ENCODE measurements at places on chromosomes 7 and 10.
A peak's percentile ranks its signal among the peaks of the same experiment; 100 is the strongest.

GRCh38 chr7:130380861-130381455, 664 bp downstream of the CPA1 start:
- DNase-seq, result no peak

DNA sequence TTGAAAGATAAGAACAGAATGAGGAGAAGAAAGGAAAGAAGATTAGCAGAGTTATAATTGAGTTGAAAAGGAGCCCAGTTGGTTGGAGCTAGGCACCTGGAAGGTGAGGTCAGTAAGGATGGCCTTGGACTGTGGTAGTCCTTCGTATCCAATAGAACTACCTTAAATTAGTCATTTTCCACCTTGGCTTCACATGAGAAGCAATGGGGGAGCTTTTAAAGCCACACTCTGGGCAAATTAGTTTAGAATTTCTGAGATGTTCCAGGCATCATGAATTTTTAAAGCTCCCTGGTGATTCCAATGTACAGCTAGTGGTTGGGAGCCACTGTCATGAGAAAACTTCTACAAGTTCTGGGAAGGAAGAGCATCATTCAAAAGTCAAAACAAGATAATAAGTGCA, 27.3 kb upstream of the CYP3A5 start:
- no peak for DNase-seq

GRCh38 chr10:71270301-71271220, 48.5 kb upstream of the SLC29A3 start:
- peak; percentile 10 for DNase-seq

- DNase-seq, result peak; percentile 75
These were observed 21.3 kb upstream of the KCNK18 start for GRCh38 chr10:117175901-117176534.

- DNase-seq, result no peak
These were observed 72.3 kb downstream of the AMZ1 start for GRCh38 chr7:2760098-2760889.

- DNase-seq, result no peak
These were observed 36.5 kb downstream of the PDSS1 start for GRCh38 chr10:26733750-26734568.

DNA sequence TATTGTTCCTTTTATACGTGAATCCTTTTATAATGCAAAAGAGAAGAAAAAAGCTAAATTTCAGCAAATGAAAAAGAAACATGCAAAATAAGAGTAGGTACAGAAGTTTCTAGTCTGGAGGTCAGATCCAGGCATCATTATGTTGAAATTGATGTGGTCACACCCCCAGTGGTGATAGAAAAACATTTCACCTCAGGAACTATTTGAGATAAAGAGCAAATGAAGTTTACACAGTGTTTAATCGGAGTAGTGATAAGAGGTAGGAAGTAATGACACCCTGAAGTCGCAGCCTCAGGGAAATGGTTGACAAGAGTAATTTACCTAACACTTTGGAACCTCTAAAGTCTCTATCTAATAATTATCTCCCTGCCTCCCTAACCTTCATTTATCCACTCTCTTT, 536.0 kb upstream of the STEAP1 start:
- DNase-seq, result no peak

DNA sequence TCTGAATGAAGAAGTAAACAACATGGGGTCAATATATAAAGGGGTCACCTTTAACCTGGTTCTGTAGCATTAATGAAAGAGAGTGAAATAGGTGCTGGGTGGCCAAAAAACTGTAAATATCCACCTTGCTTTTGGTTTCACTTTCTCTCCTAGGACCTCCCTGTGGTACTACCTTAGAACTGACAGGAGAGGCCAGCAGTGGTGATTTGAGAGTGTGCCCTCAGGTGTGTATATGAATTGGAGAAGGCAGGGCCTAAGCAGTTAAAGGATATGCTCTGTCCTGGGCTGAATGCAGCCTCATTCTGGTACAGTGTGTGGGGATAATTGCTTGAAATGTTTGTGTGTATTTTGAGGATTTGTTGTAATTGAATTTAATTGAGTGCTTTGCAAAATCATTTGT, 62.0 kb downstream of the BBS9 start:
- DNase-seq, result no peak

- no peak for DNase-seq
These were observed 43.9 kb downstream of the IFIT5 start for GRCh38 chr10:89458291-89458690.

GRCh38 chr7:140049339-140050024, 13.3 kb downstream of the PARP12 start:
- no peak for DNase-seq

GRCh38 chr10:118012952-118013525, 33.7 kb downstream of the RAB11FIP2 start:
- no peak for DNase-seq

DNA sequence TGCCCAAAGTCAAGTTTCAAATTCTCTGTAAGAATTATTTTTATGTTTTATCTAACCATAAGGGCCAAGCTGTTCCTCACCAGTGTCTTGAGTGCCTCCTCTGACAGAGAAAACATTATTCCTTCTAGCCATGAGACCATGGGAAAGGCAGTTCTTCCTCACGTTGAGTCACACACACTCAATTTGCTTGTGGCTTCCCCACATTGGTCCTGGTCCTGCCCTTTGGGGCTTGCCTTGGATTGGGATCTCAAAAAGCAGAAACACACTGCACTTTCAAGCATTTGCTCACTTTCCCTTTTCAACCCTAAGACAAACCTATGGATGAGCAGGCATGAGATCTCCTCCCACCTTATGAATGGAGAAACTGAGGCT, 248.3 kb upstream of the IGFBP3 start:
- DNase-seq, result no peak

- DNase-seq, result no peak
These were observed 121.2 kb downstream of the SLC25A13 start for GRCh38 chr7:96200740-96201139.

- no peak for DNase-seq
These were observed 1.5 kb downstream of the AKR1C2 start for GRCh38 chr10:5002013-5002727.

GRCh38 chr10:114767101-114767985, 54.2 kb upstream of the FHIP2A start:
- DNase-seq, result peak; percentile 9

DNA sequence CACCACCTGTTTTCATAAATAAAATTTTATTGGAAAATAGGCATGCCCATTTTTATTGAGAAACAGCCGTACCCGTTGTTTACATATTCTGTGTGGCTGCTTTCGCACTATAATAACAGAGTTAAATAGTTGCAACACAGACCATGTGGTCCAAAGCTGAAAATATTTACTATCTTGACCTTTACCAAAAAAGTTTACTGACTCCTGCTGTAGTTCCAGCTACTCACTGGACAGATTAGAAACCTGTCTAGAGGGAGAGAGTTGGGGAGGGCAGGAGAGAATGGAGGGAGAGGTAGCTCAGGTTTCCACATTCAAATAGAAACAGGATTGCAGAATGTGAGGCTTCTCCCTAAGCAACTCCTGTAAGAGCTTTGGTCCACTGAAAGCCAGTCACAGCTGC, 55.1 kb upstream of the GLCCI1 start:
- DNase-seq, result no peak

GRCh38 chr7:1236132-1236661, 3.5 kb downstream of the UNCX start:
- no peak for DNase-seq

GRCh38 chr7:24227603-24228359, 56.2 kb upstream of the NPY start:
- peak; percentile 6 for DNase-seq

GRCh38 chr10:34918060-34918775, 103.1 kb upstream of the PARD3 start:
- no peak for DNase-seq

- DNase-seq, result no peak
These were observed 6.4 kb upstream of the ANXA11 start for GRCh38 chr10:80211786-80212185.
